ENCODE measurements at places on chromosomes 2 and 18.

GRCh38 chr2:46518861-46519260, 39.5 kb downstream of the TMEM247 start:
- no peak for DNase-seq

DNA sequence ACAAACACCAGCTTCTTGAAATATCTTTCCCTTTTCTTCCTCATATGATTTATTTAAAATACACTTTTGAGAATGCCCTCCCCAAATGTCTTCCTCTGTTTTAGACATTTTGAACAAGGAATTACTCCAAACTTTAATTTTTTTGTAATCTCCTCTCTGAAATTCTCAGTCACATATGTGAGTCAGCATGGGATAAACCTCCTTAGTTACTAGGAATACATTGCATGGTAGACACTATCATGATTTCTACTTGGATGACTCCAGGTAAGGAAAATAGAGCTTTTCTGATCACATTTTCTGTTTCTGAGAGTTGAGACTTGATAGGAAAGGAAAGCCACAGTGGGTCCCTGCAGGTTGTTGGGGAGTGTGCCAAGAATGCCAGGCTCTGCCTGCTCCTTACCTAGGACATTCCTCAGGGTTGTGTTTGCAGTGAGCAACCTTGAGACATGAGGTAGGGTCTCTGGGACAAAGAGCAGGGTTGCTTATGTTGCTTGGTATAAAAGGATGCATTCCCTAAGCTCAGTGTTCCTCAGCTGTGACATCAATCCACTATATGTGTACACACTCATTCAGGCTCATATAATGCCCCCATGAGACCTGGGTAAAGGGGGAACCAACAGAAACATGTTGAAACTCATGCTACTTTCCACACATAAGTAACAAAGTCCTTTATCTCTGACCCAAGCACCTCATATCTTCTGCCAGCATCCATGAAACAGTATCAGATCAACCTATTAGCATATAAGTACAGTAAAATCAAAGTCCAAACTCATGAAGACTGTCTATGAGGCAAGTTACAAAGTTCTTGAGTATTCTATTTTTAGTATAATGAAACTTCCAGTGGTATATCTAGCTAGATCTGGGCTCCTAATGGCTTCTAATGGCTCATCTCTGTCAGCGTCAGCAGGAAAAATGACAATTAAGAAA, 112.8 kb upstream of the SCN1A start:
- peak; percentile 14 for DNase-seq

DNA sequence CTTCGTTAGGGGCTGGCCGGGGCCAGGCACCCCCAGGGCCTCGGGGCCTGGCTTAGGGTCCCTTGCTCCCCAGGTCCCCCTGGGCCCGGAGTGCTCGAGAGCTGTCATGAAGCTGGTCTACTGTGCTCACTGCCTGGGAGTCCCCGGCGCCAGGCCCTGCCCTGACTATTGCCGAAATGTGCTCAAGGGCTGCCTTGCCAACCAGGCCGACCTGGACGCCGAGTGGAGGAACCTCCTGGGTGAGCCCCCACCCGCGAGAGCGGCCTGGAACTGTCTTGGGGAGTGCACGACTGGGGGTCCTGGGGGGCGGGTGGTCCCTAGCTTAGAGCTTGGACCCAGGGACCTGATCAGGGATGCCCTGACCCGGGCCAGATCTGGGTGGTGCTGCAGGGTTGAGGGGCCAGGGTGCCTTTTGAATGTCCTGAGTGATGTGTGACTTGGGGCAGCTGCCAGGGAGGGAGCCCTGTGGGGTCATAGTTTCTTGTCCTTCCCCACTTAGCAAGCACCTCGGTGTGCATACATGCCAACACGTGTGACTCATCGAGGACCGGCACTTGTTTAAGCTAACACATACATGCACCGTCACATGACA, 27.9 kb downstream of the GPC1 start:
- no peak for DNase-seq

DNA sequence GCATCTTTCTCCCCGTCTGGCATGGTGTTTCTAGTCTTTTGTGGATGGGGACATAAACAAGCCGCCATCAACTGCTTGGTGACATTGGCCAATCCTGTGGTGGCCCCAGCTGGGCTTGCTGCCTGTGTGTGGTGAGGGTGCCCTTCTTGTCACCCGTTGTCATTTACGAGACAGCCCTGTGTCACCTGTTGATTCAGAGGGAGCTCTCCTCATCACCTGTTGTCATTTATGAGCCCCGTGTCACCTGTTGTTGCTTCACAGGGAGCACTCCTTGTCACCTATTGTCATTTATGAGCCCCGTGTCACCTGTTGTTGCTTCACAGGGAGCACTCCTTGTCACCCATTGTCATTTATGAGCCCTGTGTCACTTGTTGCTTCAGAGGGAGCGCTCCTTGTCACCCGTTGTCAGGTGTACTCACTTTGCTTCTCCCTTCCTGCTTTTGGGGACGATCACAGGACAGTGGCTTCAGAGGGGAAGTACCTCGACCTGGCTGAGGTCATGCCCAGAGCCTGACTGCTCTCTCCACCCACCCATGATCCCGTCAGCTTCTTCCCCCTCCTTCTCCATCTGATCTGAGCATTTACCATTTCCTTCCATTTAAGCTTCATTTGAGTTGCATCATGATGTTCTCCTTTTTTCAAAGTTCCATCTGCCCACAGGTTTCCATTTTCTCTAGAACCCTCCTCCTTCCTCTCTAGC, 29.1 kb downstream of the HPCAL1 start:
- DNase-seq = no peak

DNA sequence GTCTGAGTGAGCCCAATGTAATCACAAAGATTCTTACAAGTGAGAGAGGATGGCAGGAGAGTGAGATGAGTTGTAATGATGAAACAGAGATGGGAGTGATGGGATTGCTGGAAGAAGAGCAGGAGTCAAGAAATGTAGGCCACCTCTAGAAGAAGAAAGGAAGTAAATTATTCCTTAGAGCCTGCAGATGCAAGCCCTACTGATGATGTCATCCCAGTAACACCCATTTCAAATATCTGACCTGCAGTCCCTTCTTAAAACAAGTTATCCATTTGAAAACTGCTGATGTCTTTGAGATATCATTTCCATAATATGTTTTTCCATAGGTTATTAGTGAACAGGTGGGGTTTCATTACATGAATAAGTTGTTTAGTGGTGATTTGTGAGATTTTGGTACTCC, 888.0 kb upstream of the SLC39A10 start:
- DNase-seq = no peak

GRCh38 chr18:933082-933481, 28.4 kb downstream of the ADCYAP1 start:
- DNase-seq = no peak

DNA sequence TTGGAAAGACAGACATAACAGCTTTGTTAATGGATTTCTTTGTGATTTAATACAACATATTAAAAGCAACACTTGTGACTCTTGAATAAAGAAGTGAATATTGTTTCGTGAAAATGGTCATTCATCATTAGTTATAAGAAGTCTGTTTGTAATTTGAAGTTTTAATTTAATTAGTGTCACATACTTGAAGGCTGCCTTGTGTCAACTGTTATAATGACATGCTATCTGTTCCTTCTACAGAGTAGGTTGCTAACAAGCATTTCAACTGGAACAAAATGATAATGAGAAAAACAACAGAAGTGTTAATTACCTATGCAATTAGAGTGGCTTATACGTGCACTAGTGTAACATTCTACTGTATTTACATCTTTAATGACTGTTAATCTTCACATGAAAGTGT, 624.7 kb downstream of the LRP1B start:
- DNase-seq = no peak

DNA sequence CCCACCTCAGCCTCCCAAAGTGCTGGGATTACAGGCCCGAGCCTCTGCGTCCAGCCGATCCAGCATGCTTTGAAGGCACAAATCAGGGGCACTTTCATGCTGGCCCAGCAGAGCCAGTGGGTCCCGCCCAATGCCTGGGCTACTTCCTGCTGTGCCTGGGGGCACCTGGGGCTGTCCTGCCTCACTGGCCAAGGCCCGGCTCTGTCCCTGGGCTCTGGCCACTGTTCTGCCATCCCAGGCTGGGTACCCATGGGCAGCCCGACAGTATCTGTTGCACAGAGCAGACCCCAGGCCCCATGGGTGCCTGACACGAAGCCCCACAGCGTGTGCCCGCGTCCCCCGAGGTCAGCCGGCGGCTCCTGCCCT, 6.8 kb upstream of the GAL3ST2 start:
- DNase-seq = no peak

DNA sequence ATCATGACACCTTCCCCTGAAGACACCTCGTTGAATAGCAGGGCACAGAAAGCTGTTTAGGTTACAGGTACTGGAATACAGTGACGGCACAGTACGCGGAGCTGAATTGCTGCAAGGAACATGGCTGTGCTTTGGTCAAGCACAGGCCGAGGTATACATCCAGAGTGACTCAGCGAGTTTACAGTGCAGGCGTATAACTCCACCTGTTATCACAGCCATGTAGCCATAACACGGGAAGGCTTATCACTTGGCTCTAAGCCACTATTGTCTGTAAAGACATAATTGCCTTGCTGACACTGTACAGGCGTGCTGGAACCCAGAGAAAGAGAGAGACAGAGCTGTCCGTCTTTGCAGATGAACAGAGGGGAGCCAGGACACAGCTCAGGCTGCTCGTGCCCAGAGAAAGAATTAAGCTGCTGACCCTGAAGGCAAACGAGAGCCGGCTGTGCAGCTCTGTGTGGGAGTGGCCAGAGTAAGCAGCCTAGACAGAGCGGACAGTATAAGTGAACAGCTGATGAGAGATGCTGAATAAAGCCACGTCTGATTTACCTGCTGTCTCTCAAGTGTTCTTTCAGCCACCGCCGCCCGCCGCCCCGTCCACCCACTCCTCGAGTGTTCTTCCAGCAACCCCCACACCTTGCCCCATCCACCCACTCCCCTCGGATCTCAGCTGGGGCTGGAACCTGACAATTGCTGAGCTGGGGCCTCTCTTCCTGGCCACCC, 87.3 kb upstream of the PPP1CB start:
- no peak for DNase-seq

DNA sequence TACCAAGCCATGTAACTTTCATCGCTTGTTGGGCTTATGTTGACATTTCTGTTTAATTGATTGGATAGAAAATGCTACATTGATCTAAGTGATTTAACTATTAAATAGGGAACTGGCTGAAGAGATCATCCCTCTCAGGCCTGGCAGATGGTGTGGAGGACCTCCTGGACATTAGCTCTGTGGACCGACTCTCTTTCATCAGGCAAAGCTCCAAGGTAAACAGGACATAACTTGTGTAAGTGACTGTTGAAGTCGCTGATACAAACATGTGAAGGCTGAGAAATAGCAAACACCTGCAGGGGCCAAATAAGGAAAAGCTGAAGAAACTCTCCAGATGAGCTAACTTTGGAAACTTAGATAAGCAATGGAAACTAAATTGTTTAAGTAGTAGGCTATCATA, 68.8 kb downstream of the UNC80 start:
- DNase-seq = no peak

DNA sequence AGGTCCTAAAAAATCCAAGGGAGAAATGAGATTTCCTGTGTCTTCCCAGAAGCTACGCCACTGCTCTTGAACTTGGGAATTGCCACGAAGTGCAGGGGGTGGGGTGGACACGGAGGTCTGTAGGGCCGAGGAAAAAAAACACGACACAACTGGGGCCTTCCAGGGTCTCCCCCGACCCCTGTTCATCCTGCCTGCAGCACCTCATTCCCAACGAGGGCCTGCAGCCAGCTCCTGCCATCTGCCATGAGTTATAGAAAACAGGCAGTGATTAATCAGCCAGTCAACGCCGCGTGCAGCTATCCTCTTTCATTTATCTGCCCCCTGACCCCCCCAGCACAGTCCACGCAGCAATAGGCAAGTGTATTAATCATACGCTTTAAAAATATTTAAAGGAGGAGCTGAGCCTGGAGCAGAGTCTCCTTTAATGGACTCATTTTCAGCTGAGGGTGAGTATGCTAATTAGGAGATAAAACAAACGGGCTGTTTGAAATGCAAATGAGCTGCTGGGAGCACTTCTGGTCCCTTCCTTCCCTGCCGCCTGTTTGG, 209.9 kb downstream of the TFCP2L1 start:
- DNase-seq = peak; percentile 89

DNA sequence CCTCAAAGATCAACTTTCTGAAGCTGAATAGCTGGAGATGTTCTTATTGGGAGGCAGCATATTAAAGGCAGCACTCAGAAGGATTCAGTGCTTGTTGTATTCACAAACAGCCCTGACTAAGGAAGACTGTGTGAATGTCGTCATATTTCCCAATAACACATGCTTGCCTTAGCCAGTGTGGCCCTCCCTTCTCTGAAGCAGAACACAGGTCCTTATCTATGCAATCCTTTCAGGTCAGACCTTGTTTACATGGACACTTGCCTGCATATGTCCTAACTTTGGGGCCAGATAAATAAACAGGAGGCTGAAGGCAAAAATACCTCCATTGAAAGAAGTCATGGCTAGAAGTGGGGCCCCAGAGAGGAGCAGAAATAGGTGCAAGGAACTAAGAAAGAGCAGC, 97.2 kb downstream of the SLC4A3 start:
- DNase-seq = no peak

GRCh38 chr2:226515344-226516055, 284.1 kb downstream of the IRS1 start:
- no peak for DNase-seq

GRCh38 chr2:160581035-160581434, 87.4 kb upstream of the RBMS1 start:
- no peak for DNase-seq

GRCh38 chr18:78548261-78549058, 431.2 kb upstream of the SALL3 start:
- no peak for DNase-seq

DNA sequence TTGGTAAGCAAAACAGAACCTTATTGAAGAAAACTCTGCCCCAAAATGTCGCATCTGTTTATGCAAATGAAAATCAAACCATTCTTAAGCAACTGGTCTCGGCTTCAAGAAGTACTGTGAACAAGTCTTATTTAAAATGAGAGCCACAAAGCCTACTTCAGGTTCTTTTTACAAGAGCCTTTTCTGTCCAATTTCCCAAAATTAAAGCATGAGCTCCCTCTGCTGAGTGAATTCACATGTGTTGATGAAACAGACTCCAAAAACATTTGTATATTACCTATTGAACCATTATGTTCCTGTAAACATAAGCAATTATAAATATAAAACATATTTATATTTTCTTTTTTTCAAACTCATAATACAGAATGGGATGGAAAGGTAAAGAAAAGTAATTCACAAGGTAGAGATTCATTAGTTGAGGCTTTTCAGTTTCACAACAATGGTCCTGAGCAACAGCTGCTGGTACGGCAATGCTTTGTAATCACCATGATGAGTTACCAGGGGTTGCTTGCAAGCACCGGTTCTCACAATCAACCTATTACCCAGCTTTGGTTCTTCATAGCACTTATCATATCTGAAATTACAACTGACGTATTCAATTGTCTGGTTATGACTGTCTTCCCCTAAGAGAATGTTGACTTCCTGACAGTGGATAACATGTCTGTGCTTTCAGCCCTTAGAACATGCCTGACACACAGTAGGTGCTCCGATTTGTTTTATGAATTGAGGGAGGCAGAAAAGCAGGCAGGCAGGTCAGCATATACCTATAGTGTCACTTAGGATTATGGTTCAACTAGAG, 108.4 kb upstream of the BZW1 start:
- peak; percentile 69 for DNase-seq

DNA sequence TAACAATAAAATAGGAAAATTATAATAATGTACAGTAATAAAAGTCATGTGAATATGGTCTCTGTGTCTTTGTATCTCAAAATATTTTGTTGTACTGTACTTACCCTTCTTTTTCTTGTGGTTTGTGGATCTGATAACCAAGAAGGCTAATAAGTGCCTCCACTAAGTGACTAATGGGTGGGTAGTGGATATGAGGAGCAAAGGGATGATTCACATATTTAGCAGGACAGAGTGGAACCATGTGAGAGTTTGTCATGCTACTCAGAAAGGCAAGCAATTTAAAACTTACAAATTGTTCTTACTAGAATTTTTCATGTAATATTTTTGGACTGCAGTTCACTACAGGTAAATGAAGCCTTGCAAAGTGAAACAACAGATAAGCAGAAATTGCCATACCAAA, 1241.2 kb upstream of the CDH2 start:
- DNase-seq = no peak

All from kidney capillary endothelial cell (primary cell).